ENCODE measurements at places on chromosomes 7 and 10. TPM values are rescaled to one million over a fixed set of nuclear protein-coding genes. Genes with fewer than 3 reads are reported as not detected.

NKX1-2 gene
- total RNA-seq, result not detected

ANKRD22 gene
- not detected for total RNA-seq

COMTD1 gene
- total RNA-seq, result 14.0 TPM

YKT6 gene
- total RNA-seq, result 120 TPM

CDNF gene
- total RNA-seq, result 0.99 TPM

WIPF3 gene
- not detected for total RNA-seq

UTF1 gene
- not detected for total RNA-seq

CPA2 gene
- not detected for total RNA-seq

ENTPD1 gene
- total RNA-seq, result 23.0 TPM

VGF gene
- not detected for total RNA-seq

GIMAP8 gene
- total RNA-seq, result 67.5 TPM

AKR1C8 gene
- total RNA-seq, result not detected

FAM25G gene
- total RNA-seq, result not detected

ERVW-1 gene
- not detected for total RNA-seq

ST8SIA6 gene
- 0.51 TPM for total RNA-seq

CFAP69 gene
- total RNA-seq, result 4.4 TPM

PRKG1 gene
- total RNA-seq, result 0.18 TPM

AOC1 gene
- total RNA-seq, result not detected

OR2A42 gene
- total RNA-seq, result not detected

KLLN gene
- total RNA-seq, result 0.31 TPM

CCL24 gene
- not detected for total RNA-seq

SPDYE16 gene
- total RNA-seq, result 0.22 TPM

ZNF804B gene
- total RNA-seq, result not detected

ACHE gene
- 0.18 TPM for total RNA-seq

ETV1 gene
- total RNA-seq, result 18.7 TPM

SPDYE2B gene
- total RNA-seq, result not detected

MYO1G gene
- total RNA-seq, result 0.11 TPM

FAM237B gene
- total RNA-seq, result not detected

AEBP1 gene
- total RNA-seq, result 48.0 TPM
